ENCODE measurements at places on chromosomes 12 and 14.

- peak; percentile 24 for DNase-seq
Measured at GRCh38 chr12:32032205-32032810, 73.1 kb downstream of the RESF1 start.

DNA sequence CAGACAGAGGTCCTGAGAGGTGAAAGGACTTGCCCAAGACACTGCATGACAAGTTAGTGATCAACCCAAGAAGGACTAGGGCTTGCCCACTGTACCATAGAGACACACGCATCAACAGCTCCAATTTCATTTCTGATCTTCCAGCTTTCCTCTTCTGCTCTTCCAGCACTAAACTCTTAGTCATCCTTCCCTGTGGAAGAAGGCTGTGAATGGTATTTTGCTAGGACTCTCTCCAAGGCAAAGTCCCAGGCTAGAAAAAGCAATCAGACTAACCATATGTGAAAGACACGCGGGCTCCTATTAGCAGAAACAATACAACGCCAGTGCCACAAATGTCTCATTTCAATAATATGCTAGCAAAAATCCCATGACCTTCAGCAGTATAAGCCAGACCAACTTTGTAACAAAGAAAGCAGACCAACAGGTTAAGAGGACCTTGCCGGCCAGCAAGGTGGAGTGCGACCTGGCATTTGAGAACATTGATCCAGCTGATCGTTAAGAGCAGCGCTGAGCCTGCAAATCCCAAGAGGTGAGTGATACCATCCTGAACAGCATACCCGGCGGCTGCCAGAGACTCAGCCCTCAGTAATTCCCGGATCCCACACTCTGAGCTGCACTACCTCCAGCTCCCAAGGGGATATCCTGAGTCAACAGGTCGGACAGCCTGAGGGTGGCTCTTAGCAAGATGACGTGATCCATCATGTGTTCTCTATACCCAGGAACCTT is 132.5 kb downstream of the FOXN3 start:
- no peak for DNase-seq

GRCh38 chr12:91205811-91206210 is 23.2 kb upstream of the DCN start:
- DNase-seq: no peak

- no peak for DNase-seq
Measured at GRCh38 chr12:47816403-47817271, 3.1 kb downstream of the HDAC7 start.

- no peak for DNase-seq
Measured at GRCh38 chr12:25557830-25558436, 4.8 kb upstream of the LMNTD1 start.

DNA sequence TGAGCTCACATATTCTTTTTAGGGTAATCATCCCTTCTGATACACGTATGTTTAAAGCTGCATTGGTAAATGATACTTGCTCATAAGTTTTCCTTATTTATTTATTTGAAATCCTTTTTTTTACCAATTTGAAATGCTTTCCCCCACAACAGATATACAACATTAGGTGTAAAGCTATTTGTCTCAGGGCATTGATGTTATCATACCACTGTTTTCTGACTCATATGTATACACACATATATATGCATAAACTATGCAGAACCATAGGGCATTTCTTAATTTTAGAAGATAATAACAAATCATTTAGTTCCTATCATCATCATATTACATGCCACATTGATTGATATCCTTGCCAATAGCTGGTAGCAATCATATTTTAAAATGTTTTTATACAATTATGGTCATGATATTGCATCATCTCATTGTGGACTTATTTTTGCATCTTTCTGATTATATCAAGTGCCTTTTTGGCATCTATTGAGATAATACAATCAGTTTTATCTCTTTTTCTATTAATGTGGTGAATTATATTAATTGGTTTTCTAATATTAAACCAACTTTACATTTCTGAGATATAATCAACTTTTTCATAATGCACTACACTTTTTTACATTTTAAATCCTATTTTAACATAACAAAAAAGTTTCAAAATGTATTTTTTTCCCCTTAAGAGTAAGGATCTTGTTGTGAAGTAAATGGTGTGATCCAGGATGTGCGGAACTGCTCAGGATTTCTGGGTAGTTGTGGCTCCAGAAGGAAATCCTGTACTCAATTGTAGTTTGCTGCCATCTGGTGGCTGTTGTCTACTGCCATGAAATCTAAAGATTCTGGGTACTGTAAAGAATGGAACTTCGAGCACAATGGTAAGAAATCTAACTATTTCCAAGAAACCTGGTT is 16.7 kb downstream of the OR9K2 start:
- DNase-seq: peak; percentile 3

DNA sequence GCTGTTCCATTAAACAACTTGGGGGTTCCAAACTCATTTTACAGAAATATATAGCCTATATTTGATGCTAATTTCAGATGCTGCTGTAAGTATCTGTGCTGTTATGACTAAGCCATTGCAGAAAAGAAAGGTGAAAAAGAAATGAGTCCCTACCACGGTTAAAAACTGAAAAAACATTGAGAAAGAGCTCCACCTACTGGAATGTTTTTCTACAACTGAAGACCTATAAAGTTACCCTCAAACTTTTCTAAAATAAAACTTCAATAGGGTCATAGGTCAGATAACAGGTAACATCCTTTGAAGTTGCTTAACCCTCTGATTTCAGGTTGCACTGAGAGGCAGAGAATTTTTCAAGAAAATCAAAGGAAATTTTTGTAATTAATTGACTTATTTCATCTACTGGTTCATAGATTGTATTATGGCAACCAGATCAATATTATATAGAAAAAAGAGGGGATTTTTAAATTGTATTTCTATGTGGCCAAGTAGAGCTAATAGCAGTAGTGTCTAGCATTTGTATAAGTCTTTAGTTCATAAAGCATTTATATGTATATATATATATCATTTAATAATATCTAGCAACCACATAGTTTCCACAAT is 279.9 kb downstream of the RPS29 start:
- no peak for DNase-seq

- no peak for DNase-seq
Measured at GRCh38 chr12:52166672-52167071, 25.1 kb downstream of the KRT80 start.

- DNase-seq: no peak
Measured at GRCh38 chr12:71061451-71061850, 96.3 kb downstream of the TSPAN8 start.

- no peak for DNase-seq
Measured at GRCh38 chr12:78359520-78359919, 505.1 kb upstream of the SYT1 start.

DNA sequence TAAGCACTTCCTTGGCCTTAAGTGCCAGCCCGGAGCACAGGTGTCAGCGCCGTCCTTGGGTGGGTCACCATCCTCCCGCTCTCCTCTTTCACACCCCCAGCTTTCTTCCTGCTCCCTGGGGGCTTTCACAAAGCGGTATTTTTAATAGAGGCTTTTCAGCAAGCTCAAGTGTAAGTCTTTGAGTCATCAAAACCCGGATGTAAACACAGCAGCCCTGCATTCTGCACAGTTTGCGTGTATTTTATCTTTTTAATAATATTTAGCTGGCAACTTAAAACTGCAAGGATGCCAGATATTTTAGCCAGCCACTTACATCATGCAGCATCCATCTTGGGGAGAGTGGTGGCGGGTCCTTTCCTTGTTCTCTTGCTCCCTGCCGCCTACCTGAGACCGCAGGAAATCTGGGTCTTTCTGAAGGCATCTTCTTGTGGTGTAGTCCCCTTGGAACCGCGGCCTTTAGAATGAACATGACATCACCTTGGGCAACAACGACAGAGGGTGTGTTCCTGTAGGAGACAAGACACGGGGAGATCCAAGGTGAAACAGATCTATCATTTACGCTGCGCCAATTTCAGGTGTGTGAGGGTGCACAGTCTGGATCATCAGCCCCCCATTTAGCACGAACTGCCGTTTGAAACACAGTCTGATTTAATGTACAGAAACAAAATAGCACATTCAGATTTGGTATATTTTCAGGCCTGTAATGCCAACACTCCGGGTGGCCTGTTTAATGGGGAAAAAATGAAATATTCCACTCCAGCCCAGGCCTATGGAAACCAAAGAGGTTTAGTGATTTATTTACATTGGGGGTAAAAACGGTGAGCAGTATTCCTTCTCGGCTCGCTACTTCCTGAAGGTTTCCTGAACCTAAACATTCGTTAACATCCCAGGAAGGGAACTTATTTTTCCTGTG is 12.5 kb upstream of the IRF2BPL start:
- peak; percentile 80 for DNase-seq

DNA sequence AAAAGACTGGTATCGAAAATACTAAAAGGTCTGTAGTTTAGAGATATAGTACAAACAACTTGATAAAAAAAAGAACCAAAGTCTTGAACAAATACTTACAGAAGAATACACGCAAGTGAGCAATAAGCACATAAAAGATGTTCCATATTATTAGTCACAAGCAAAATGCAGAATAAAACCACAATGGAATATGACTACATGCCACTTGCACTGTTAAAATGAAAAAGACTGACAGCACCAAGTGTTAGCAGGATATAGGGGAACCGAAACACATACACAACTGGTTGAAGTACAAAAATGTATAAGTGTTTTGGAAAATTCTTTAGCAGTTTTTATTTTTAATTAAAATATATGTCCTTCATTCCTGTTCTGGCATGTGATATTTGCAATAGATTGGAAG is 3.6 kb downstream of the CLEC2A start:
- no peak for DNase-seq

DNA sequence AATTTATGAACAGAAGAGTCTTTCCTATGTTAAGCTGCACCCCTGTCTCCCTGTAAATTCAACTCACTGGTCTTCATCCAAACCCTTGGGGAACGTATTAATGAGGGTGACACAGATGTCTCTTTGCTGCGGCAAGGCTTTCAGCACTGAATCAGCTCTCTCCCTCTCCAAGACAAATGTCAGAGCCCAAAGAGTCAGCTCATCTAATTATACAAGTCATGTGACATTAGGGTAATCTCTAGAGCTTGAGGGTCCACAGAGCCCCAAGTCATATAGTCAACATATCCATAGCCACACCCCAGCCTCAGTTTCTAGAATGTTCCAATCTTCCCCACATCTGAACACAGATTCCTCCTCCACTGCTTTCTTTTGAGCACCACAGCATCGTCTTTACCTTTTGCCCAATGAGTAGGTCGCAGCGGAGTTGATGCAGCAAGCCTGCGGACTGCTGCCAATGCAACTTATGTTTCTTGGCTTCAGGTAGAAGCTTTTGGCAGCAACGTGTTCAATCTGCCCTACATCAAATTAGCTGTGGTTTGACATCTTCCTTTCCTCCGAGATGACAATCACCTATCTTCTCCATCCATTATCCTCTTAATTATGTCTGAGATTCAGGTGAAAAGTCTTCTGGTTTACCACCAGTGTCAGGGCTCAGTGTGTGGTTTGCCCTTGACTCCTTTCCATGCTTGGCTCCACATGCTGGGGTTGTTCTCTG is 5.3 kb downstream of the BATF start:
- DNase-seq: no peak

GRCh38 chr12:109715310-109716091 is 1.9 kb downstream of the FAM222A start:
- DNase-seq: no peak

GRCh38 chr14:51323492-51323891 is 83.4 kb downstream of the TMX1 start:
- no peak for DNase-seq

GRCh38 chr14:102971314-102971713 is 48.9 kb downstream of the AMN start:
- no peak for DNase-seq

GRCh38 chr14:99516871-99517642 is 35.8 kb downstream of the CCNK start:
- DNase-seq: no peak

GRCh38 chr14:72621387-72622065 is 272.4 kb downstream of the DPF3 start:
- DNase-seq: no peak

DNA sequence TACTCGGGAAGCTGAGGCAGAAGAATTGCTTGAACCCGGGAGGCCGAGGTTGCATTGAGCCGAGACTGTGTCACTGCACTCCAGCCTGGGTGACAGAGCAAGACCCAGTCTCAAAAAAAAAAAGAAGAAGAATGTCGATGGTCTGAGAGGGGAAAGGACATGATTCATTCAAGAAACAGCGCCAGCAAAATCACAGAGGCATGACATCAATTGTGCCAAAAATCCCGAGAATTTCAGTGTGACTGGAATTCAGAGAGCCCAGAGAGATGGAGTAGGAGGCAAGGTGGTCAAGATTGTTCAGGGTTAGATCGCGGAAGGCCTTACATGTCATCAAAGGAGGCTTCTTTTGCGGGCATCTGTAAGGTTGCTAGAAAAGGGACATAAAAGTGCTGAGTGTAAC is 483.3 kb downstream of the VRK1 start:
- no peak for DNase-seq

DNA sequence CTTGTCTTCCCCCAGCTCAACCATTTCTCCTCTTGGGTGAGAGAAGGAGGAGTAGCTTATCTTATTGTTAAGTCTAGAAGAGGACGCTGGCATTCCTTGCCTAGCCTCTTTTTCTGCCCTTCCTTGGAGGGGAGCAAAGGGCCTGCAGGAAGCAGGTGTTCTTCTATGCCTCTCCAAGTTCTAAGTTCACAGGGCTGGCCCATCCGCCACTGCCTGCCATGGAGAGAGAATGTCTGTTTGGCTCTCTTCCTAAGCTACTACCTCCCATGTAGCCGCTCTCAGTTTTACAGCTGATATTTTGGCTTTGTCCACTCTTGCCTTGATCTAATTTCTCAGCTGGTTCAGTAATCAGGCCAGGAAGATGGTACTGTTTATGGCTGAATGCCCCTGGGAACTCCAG is 201.2 kb downstream of the NTF3 start:
- DNase-seq: no peak

DNA sequence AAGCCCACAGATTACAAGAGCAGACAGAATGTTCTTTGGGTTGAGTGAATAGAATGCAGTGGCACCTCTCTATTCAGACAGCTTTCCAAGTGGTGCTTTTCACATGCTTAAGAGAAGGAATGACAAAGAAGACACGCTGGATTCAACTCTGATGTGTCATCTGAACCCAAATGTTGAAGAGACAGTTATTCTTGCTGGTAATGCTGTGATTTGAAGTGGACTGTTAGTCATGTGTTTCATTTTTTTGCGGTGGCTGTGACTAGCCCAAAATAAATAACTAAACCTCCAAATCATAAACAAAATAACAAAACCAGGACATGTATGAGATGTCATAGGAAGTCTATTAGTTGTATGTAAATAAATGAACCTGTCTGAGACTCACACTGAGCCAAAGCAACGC is 391.8 kb upstream of the PRICKLE1 start:
- peak; percentile 47 for DNase-seq

- no peak for DNase-seq
Measured at GRCh38 chr14:84282618-84283017, 1247.3 kb upstream of the FLRT2 start.

GRCh38 chr14:54773171-54774006 is 129.2 kb downstream of the GCH1 start:
- peak; percentile 99 for DNase-seq

- no peak for DNase-seq
Measured at GRCh38 chr14:94542111-94542810, 19.0 kb upstream of the SERPINA4 start.

- no peak for DNase-seq
Measured at GRCh38 chr14:75979071-75979571, 2.7 kb downstream of the TGFB3 start.

GRCh38 chr14:87034680-87035079 is 958.3 kb downstream of the GALC start:
- no peak for DNase-seq
